T follicular helper cell (primary cell): ENCODE measurements at places on chromosomes 16 and 17.
A peak's percentile ranks its signal among the peaks of the same experiment; 100 is the strongest.

DNA sequence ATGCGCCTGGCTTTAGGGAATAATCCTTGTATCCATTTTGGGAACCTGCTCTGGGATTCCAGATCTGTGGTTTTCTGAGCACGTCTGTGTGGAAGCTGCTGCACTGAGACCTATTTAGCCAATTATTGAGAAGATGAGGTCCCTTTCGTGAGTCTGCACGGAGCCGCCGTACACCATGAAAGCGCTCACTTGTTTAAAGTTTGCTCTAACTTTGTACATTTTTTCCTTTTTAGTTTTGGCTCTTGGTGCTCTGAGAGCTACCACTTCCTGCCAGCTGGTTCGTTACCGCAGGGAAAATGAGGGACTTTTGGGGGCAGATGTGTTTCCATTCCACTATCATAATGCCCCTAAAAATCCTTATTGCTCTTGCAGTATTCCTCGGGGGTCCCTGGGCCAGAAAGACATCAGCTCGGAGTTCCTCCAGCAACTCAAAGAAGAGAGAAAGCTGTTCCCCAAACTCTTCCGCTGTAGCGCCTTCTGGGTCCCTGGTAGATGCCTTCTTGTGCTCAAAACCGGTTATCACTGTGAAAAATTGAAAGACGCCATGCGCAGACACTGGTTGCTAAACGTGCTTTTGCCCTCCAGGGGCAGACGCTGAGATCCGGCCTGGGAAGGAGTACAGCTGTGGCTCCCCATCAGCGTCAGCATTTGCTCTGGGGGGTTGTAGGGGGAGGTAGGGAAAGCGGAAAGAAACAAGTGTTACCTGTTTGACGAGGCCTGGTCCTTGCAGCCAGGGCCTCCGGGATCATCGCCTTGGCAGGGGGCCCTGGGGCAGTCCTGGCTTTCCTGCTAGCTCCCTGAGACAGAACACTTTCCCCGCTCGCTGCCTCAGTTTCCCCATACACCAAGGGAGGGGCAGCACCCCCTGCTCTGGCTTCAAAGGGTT lies 238.1 kb downstream of the MRTFB start:
- no peak for DNase-seq

DNA sequence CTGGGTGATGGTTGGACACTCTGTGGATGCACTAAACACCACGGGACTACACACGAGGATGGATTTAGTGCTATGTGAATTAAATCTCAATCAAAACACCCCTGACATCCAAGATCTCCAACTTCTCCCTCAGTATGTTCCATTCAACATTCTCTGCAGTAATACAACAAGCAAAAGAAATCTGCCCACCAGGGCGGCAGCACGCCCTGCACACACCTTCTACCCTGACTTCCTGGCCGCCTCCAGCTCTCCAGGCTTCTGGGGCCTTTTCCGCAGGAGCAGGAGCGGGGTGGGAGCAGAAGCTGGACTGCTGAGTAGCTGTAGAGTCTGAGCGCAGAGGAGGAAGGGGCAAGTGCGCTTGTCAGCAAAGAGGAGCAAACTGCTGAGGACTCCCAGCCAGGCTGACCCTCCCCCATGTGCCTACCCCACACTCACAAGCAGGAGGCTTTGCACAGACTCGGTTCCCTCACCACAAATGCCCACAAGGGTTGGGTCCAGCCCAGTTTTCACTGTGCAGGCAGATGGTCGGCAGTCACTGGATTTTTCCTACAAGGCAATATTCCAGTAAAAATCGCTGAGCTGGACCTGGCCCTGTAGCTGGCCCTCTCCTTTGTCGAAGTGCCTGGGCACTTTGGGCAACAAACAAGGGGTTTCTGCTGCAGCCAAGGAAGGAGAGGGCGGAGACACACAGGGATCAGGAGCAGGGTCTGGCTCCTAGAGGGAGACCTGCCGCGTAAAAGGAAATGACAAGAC lies 22.8 kb downstream of the ZDHHC7 start:
- no peak for DNase-seq

GRCh38 chr16:63702981-63703590 lies 1418.8 kb downstream of the CDH11 start:
- DNase-seq, result no peak

- DNase-seq, result peak; percentile 45
These were observed 4.4 kb upstream of the FOXJ1 start for GRCh38 chr17:76145231-76146052.

GRCh38 chr16:29700253-29700987 lies 21.4 kb downstream of the QPRT start:
- peak; percentile 73 for DNase-seq

DNA sequence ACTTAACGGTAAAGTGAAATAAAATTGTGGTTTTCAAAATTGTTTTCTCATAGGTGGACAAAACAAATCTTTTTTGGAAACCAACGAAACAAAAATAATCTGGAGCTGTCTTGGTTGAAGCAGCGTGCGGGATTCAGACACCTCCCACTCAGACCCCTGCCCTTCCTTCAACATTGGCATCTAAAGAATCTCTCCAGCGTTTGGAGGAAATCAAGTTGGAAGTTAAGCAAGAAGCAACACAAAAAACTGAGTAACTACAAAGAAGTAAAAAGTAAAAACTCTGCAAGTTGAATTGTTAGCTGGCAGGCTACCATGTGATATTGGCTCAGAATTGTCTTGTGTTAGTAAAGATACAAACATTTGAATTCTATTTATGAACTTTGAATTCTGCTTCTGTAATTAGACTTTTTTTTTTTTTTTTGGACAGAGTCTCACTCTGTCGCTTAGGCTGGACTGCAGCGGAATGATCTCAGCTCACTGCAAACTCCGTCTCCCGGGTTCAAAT lies 361.0 kb upstream of the PMFBP1 start:
- DNase-seq, result no peak

DNA sequence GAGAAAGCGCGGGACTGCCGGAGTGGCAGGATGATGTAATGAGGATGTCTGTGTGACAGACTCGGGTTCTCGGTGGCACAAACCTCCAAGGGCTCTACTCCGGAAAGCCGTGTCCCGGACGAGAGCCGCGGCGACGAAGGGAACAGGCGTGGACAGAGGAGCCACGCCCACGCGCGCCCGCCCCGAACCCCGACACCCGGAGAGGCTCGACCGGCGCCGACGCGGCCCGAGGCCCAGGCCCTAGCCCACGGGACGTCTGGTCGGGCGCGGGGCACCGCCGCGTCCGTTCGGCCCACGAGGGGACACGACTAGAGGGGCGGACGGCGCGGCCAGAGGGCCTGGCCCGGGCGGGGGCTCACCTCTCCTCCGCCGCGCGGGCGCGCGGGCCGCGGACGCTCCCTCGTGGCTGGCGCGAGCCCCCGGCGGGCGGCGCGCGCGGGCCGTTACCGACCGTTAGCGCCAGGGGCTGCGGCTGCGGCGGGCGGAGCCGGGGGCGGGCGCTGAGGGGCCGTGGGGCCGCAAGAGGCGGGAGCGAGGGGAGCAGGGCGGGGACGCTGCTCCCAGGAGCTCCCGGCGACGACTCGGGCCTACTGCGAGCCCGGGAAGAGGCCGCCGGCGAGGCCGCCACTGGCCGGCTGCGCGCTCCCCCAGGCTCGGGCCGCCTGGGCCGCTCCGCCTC lies 2.1 kb upstream of the IRX5 start:
- no peak for DNase-seq

GRCh38 chr16:19138601-19139000 lies 24.8 kb downstream of the ITPRIPL2 start:
- no peak for DNase-seq

DNA sequence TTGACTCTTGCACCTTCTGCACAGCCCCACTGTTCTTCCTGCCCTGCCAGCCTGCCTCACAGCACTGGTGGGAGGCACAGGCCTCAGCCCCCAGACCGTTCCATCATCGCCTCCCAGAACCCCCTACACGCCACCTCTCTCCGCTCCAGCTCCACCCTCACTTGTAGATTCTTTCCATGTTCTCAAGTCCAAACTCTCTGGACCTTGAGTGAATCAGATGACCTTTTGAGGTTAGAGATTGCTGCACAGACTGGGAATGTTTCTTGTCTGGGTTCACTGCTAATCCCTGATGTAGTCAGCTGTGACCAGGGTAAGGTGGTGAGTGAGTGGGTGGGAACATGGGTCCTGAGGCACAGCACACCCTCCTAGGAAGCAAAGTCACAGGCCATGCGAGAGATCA lies 272.4 kb downstream of the IRF8 start:
- DNase-seq, result no peak

GRCh38 chr16:8717892-8718415 lies 43.5 kb downstream of the ABAT start:
- DNase-seq, result no peak

- peak; percentile 4 for DNase-seq
These were observed 82.2 kb downstream of the CMC2 start for GRCh38 chr16:80924372-80924978.

DNA sequence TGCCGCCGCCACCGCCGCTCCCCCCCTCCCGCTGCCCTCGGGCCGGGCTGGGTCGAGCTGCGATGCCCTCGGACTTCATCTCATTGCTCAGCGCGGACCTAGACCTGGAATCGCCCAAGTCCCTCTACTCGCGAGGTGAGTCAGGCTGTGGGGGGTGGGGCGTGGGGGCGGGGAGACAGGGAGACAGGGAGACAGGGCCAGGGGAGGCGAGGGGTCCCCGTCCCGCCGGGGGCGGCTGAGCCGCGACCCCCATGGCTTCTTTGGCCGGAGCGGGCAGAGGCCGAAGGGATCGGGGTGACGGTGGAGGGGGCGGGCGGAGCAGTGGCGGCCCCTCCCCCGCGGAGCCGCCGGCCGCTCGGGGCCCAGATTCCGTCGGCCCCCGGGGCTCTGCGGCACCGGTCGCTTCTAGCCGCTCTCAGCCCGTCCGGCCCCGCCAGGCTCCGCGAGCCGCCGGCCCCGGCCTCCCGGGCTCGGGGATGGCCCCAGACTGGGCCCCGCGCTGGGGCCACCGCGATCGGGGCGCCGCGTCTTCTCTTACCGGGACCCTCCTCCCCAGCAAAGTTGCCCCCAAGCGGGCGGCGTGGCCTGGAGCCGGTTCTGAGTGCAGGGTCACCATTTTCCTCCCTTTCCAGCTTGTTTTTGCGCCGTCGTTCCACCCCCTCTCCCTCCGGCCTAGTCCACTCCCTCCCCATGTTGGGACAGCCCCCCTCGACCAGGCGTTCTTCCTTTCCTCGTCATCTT lies 644 bp downstream of the NFAT5 start:
- DNase-seq, result no peak

DNA sequence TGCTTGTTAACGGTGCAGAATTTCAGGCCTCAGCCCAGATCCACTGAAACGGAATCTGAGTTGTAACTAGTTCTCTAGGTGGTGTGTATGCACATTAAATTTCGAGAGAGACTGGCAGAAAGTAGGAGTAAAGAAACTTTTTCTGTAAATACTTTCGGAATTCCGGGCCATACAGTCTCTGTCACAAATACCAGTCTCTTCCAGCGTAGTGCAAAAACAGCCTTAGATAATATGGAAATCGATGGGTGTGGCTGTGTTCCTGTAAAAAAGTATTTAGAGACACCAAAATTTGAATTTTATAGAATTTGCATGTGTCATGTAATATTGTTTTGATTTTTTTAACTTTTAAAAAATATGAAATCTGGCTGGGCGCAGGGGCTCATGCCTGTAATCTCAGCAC lies 109.7 kb downstream of the ABCC1 start:
- DNase-seq, result no peak

DNA sequence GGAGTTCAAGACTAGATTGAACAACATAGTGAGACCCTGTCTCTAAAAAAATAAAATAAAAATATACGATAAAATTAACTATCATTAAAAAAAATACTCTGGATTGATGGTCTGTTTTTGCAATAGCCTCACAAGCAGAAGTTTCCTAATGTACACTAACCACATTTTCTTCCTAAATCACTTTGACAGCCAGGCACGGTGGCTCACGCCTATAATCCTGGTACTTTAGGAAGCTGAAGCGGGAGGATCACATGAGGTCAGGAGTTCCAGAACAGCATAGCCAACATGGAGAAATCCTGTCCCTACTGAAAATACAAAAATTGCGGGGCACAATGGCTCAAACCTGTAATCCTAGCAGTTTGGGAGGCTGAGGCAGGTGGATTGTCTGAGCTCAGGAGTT lies 64.7 kb downstream of the HELZ start:
- DNase-seq, result no peak
